Hematopoietic multipotent progenitor cell treated with erythropoietin and hydrocortisone succinate and interleukin-3 and kit ligand, for 6 days (in vitro differentiated cells): ENCODE measurements at places on chromosomes 3 and 15.

- no peak for DNase-seq
Observed at GRCh38 chr3:120985242-120985641, 77.2 kb downstream of the STXBP5L start.

GRCh38 chr3:171561596-171562323 is 101.6 kb upstream of the TNIK start:
- no peak for DNase-seq

- DNase-seq = no peak
Observed at GRCh38 chr3:7203969-7204847, 343.3 kb downstream of the GRM7 start.

DNA sequence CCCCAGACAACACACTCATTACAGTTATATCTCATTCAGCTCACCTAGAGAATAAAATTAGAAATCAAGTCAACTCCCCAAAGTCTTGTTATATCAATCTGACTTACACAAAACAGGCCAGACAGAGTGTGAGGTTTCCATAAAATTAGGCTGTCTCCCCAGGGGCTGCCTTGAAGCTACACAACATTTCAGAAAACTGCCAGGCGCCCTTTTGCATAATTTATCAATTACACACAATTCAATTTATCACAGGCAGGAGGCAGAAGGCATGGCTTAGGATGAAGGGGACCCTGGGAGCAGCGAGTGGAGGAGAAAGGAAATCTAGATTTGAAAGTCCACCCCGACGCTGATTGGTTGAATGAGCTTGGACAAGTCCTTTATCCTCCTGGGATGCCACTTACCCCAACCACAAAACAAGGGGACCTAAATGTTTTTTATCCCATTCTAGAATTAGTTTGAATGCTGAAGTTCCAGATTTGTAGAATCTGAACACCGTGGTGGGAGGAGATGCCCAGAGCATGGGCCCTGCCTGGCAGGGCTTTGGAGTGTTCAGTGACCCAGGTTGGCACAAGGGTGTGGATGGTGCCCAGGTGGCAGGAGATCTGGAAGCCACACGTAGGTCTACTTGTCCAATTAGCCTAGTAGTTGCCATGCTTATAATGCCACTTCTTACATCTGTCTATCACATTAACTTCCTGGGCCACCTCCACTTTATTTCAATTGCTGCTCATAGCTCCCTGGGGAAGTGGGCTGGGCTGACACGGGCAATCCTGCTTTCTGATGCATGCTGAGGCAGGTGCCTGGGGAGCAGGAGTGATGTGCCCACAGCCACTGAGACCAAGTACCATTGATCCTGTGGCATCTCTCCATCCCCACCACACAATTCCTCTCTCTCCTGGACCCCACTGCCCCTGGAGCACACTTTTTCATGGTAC is 119.8 kb upstream of the TLE3 start:
- DNase-seq = no peak

DNA sequence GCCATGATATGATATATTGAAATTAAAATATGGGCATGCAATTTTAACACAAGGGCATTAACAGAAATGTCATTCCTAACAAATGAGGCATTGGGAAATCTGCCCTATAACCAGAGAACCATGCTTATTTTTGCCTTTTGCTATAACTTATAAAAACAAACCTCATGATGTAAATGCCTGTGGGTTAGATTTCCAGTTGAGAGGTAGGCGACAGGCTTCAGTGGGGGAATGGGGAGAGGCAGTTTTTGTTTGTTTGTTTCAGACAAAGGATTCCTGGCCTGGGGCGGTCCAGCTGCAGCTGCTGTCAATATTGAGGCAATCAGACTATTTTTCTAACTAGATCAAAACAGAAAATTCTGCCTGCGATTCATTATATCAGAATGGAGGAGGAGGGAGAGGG is 490.4 kb upstream of the CFAP20DC start:
- DNase-seq = no peak

- DNase-seq = peak; percentile 89
Observed at GRCh38 chr15:68795298-68795848, 25.3 kb downstream of the ANP32A start.

DNA sequence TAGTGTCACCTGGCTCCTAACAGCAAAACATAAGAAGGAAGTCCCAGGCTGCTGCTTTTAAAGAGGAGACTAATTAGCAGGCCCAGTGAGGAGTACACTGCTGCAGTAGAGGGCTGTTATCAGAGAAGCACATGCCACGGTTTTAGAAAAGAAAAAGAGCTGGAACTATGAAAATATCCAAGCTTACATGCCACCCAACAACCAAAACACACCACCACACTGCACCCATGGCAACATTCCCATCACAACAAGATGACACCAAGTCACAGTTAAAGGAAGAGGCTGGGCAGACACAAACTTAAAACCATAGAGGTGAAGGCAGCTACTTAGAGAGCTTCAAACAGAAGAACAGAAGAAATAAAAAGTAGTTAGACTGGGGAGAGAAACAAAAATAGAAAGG is 37.0 kb downstream of the NPTN start:
- peak; percentile 72 for DNase-seq
